DMS 273 treated with DMSO at 0.1 percent for 48 hours (cell line): ENCODE measurements at places on chromosomes 7 and 10.

GRCh38 chr10:44517635-44518034 lies 132.7 kb upstream of the CXCL12 start:
- DNase-seq, result no peak

DNA sequence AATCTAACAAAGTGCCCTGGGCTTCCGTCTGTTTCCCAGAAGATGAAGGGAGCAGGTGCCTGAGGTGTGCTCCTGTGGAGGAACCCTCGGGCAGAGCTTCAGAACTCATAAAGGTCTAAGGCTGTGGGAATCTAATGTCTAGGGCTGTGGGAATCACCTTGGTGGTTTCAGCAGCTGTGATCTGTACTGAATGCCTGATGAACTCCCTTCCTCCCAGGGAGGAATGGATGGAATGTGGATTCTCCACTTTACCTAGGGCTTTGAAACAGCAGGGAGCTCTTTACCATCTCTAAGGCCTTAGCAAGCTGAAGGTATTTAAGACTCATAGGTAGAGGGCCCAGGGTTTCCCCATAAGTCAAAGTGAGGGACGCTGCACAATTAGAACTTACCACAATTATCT lies 36.0 kb upstream of the SEMA3E start:
- no peak for DNase-seq

DNA sequence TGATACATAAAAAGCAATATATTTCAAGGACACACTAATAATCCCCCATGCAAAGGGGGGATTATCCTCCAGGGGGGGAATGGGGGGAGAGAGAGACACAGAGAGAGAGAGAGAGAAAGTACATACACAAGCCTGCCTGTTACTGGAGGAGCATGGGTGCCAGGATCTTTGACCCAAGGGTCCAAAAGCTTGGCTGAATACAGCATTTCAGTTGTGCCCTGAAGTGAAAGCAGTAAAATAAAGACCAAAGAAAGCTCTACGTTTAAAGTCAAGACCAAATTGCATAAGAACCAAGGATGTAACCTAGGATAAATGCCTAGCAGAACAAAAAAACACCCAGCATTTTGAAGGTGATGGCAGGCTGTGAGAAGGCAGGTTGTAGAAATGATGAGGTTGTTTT lies 27.8 kb upstream of the ITGB8 start:
- DNase-seq, result no peak

- peak; percentile 39 for DNase-seq
Measured at GRCh38 chr7:40525764-40526163, 391.0 kb downstream of the SUGCT start.

DNA sequence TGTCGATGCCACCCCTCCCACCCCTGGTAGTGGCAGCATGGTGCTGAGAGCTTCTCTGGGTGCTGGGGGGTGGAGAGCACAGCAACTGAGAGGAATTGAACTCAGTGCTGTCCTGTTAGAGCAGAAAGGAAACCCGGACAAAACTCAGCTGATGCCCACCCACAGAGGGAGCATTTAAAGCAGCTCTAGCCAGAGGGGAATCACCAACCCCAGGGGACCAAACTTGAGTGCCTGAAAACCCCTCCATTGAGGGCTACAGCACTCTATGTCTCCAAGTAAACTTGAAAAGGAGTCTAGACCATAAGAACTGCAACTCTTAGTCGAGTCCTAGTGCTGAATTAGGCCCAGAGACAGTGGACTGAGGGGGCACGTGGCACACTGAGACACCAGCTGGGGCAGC lies 16.8 kb upstream of the FOXI2 start:
- no peak for DNase-seq

DNA sequence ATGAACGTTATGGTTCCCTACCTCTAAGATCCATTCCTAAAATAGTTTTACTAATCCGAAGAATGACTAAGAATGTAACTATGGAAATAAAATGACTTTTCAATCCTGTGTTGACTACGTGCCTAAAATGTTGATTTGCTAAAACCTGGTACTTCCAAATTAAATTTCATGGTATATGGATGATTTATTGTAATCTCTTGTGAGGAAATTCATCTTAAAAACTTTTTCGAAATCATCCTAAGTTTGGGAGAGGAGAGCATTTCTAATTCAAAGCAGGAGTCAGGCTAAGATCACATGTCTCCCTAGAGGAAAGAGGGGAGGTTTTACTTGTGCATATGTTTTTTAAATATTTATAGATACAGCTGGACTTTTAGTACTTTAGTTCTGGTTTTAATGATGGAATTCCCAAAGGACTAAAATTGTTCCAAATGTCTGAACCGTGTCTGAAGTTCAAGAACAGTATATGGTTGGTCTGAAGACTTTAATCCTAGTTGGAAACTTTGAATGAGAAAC lies 483.9 kb downstream of the AUTS2 start:
- DNase-seq, result no peak

DNA sequence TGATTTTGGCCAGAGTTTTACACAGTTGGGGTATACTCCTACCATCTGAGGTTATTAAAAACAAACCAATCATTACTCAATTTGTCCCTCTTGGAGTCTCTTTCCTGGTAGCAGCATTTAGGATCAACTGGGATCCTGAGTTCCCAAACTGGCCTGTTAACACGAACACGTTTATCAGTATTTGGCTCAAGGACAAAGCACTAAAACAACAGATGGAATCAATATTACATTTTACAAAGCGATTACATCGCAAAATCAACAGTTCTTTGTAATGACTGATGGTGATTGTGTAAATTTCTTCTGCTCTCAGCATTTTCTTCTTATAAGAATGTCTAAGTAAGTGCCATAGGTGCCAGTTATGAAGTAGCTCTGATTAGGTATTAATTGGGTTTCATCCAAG lies 582.9 kb upstream of the ANKRD30A start:
- DNase-seq, result no peak

GRCh38 chr10:48708144-48708543 lies 23.5 kb downstream of the WDFY4 start:
- no peak for DNase-seq

DNA sequence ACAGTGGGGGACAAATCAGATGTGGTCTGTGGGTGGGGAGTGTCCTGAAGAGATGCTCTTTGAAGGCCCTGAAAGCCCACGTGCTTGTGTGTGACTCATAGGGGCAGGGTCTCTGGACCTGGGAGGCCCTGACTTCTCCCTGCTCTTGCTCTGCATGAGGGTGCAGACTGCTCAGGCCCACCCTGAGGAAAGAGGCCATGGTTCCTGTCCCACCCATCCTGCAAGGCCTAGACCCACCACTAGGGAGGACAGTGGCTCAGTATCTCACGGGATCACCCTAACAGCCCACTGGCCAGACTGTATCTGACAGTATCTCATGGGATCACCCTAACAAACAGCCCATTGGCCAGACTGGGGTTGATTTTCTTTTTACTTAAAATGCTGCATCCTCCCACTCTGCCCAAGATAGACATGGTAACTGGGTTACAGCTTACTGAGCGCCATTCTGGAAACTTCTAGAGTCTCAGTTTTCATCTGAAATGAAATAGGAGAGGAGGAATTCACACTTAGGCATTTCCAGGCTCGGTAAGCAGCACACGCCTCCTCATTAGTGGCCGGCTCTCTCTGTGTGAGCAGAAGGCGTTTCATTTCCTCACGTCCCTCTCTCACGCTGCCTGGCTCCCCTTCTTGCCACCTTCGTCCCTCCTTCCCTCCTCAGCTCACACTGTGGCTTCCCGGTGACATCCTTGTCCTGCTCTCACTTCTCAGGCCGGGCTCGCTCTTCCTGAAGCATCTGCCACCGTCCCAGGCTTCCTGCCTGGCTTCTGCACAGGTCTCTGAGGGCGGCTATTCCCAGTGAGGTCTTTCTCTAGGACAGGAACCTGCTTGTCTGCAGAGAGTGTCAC lies 242.6 kb downstream of the GLRX3 start:
- DNase-seq, result no peak

- no peak for DNase-seq
Measured at GRCh38 chr7:79454361-79454960, 994 bp upstream of the MAGI2 start.

DNA sequence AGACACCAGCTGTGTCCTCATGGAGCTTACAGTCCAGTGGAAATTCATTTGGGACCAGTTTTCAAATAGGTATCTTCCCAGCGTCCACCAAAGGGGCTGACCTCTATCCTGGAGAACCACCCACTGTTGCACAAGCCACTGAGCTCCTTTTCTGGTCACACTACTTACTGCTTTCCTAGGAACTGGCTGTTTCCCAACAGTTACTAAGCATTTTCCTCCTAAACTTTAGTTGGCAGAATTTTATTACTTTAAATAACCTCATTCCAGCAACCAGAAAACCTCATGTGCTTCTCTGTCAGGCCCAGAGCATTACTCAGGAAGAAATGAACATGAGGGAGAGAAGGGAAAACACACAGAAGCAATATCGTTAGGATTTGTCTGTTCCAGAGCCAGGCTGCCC lies 183.1 kb downstream of the GPAM start:
- DNase-seq, result no peak

GRCh38 chr10:90204956-90205314 lies 503.5 kb downstream of the KIF20B start:
- DNase-seq, result no peak

- DNase-seq, result no peak
Measured at GRCh38 chr10:18658271-18659124, 733 bp upstream of the ARL5B start.

- no peak for DNase-seq
Measured at GRCh38 chr10:132064082-132064755, 1.5 kb upstream of the JAKMIP3 start.

DNA sequence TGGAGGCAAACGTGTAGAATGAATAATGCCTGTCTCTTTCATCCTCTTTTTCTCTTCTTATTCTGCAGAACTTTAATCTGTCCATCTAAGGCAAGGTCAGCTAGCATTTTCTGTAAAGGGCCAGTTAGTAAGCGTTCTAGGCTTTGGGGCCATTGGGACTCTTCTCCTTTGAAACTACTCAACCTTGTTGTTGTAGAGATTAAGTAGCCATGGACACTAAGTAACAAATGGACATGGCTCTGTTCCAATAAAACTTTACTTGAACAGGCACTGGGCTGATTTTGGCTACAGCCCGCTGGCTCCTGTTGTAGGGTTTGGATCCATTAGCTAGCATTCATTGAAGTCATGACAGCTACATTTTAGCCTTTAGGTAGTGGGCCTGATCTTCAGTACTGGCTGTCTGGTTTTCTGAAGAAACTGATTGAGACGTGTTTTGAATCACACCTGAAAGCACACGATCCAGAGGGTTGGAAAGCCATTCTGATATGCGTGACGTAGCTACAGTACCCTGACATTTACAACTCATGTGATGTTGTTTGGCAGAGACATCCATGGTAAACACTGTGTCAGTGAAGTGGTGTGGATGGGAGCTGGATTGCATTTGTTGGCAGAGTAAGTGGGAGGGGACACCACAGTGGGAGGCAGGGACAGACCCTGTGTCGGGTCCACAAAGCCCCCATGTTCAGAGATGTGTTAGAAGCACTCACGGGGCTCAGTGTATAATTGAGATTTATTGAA lies 92.5 kb downstream of the MTPN start:
- no peak for DNase-seq

DNA sequence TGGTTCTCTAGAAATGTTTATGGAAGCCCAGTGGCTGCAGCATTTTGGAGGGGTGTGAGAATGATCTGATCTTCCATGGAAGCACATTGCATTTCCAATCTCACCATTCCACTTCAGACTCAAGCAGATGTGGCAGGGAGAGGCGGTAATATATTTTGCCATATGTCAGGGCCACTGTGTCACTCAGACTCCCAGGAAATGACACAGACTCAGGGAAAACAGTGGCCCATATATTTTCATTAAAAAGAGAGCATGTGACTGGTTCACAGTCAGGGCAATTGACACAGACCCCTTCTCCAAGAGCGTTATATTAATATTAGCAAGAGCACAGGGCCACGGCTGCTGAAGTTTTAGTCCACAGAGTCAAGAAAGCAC lies 149.3 kb upstream of the NRP1 start:
- no peak for DNase-seq

GRCh38 chr7:79308192-79308591 lies 145.3 kb downstream of the MAGI2 start:
- DNase-seq, result no peak

- no peak for DNase-seq
Measured at GRCh38 chr7:23175938-23176337, 5.9 kb upstream of the NUP42 start.

- peak; percentile 90 for DNase-seq
Measured at GRCh38 chr7:47179812-47180515, 401.9 kb downstream of the TNS3 start.

GRCh38 chr10:93417266-93417665 lies 64.9 kb downstream of the MYOF start:
- DNase-seq, result no peak

- no peak for DNase-seq
Measured at GRCh38 chr7:5528815-5529442, 105.3 kb upstream of the TNRC18 start.

DNA sequence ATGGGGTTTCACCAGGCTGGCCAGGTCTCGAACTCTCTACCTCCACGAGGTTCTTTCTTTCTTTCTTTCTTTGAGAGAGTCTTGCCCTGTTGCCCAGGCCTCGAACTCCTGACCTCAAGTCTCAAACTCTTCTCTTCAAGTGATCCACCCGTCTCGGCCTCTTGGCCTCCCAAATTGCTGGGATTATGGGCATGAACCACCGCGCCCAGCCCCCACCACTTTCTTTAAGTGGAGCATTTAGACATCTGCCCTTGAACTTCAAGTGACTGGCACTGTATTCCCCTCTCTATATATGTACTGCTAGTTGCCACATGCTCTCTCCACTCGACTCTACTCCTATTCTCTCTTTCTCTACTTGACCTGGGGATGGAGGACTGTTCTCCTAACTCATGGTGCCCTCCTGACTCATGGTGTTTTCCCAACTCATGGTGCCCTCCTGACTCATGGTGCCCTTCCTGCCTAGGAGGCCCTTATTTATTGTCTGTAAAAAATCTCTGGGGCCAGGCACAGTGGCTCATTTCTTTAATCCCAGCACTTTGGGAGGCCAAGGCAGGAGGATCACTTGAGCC lies 19.3 kb upstream of the ACHE start:
- no peak for DNase-seq

- DNase-seq, result no peak
Measured at GRCh38 chr10:24606021-24606420, 117.7 kb downstream of the ARHGAP21 start.

- DNase-seq, result no peak
Measured at GRCh38 chr7:151868396-151869108, 8.4 kb downstream of the PRKAG2 start.

DNA sequence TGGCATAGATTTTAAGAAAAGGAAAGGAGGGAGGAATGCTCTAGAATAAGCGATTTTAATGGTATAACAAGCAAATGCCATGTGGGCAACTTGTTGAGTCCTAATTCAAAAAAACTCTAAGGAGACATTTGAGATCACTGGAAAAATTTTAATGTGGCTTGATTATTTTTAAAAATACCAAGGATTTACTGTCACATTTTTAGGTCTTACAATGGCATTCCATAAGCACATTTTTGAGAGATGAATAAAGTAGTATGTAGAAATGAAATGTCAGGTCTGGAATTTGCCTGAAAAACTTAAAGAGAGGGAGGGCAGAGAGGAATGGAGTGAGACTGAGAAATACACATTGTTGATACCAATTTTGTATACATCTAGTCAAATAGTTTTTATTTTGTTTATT lies 20.3 kb downstream of the NCAPG2 start:
- DNase-seq, result no peak

- no peak for DNase-seq
Measured at GRCh38 chr10:90929179-90929578, 8.3 kb upstream of the ANKRD1 start.
